ENCODE measurements at places on chromosomes 1 and 21.

DNA sequence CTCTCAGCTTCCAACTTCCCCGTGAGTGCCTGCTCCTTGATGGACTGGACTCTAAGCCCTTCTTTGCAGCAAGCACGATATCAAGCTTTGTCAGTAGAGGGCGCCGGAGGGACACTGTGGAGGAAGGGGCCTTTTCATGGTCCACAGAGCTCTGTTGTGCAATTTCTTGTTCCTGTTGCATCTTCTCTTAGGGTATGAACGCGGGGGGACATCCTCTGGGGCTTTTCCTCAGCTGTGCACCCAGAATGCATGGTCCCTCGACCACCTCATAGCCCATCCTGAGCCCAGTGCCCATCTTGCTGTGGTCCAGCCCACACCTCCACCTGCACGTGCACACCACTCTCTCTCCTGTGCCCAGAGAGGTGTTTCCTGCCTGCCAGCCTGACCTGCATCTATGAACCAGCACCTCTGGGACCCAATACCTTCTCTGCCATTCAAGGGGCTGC lies 556.8 kb downstream of the PTPRU start:
- DNase-seq: peak; percentile 66

- no peak for DNase-seq
Measured at GRCh38 chr21:40331172-40331571, 463.9 kb downstream of the PCP4 start.

GRCh38 chr1:202951437-202951836 lies 6.7 kb downstream of the ADIPOR1 start:
- DNase-seq: no peak

- DNase-seq: no peak
Measured at GRCh38 chr21:23930565-23930964, 1676.7 kb downstream of the MRPL39 start.

- DNase-seq: no peak
Measured at GRCh38 chr1:219676012-219676765, 63.3 kb upstream of the ZC3H11B start.

- no peak for DNase-seq
Measured at GRCh38 chr1:233166896-233167295, 128.6 kb downstream of the PCNX2 start.

DNA sequence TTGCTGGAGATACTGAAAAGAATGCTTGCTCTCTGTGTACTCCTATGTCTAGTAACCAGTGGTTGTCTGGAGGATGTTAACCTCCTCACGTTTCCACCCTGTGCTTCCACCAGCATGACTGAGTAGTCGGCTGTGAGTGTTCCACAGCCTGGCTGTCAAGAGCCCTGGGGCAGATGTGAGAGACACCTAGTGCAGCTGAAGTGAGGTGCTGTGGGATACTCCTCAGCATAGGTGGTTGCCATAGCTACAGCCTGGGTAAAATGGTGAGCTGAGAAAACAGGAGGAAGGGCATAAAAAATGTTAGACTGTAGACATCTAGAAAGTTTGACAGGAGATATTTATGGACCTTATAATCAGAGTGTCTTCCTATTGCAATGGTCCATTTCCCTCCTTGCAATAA lies 15.8 kb downstream of the IVL start:
- DNase-seq: no peak

- no peak for DNase-seq
Measured at GRCh38 chr1:203048555-203049051, 22.3 kb downstream of the PPFIA4 start.

GRCh38 chr1:31531177-31531999 lies 44.9 kb upstream of the TINAGL1 start:
- DNase-seq: peak; percentile 38

DNA sequence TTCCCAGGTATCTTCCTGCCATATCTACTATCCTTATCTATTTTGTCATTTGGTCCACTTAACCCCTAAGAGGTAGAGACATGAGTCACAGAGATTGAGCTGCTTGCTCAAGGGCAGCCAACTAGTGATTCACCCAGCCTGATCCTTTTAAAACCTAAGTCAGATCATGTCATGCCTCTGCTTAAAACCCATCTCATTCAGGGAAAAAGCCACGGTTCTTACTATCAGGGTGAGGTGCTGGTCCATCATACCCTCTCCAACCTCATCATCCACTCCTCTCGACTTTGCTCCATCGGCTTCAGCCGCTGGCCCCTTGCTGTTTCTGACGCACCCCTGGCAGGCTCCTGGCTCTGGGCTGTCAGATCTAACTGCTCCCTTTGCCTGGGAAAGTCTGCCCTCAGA lies 14.4 kb upstream of the PPP1R15B start:
- peak; percentile 74 for DNase-seq

- DNase-seq: no peak
Measured at GRCh38 chr1:235024711-235025421, 103.8 kb downstream of the TOMM20 start.

DNA sequence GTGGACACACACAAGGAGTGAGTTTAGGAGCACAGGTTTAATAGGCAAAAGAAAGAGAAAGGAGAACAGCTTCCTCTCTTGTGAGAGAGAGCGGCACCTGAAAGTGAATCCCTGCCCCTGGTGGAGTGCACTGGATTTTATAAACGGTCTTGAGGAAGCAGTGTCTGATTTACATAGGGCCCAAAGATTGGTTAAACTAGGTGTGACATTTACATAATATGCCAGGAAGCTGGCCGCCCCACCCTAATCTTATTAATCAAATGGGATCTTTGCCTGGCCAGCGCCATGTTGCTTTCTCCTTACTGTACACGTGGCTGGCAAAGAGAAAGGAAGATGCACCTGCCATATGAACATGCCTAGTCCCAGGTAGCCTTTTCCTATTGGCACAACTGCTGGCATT lies 38.7 kb downstream of the CFH start:
- no peak for DNase-seq

- no peak for DNase-seq
Measured at GRCh38 chr1:202213361-202214088, 19.9 kb downstream of the LGR6 start.

DNA sequence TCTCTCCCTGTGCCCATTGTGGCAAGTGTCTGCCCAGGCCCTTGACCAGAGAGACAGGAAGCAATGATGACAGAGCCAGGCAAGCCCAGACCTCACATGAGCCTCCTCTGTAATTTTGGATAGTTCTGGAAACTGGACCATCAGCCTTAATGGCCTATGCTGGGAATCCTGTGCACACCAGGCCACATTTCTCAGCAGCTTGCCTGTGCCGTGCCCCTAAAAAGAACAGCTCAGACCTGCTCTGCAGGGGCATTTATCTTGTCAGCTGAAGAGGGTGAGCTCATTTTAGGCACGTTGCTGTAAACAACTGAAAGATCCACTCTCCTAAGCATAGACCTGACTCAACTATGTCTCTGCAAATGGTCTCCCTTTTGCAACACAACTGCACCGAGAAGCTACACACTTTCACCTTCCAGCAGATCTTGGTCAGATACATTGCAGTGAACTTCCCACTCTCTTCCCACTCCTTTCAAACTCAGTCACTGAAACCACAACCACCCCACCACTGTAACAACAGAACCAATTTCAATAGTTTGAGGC lies 53.5 kb upstream of the BACH1 start:
- no peak for DNase-seq

- DNase-seq: no peak
Measured at GRCh38 chr1:8377271-8377981, 59.5 kb downstream of the SLC45A1 start.

DNA sequence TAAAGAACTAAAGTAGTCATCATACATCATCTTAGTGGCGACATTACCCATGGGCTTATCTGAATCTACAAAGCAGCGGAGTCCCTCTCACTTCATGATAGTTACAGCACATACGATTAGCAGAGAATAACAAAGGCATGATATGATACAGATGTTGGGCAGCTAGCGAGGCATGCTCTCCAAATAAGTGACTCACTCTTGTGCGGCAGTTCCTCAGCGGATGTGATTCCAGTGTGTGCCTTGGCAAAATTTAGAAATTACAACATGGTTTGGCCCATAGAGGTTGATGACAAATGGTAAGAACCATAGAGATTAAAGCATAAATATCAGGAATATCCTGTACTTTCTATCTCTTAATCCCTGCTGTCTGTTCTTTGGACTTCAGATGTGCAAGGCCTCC lies 48.1 kb upstream of the PAXBP1 start:
- peak; percentile 91 for DNase-seq

GRCh38 chr1:12031039-12031980 lies 12.0 kb downstream of the MIIP start:
- peak; percentile 70 for DNase-seq

GRCh38 chr1:116503546-116504307 lies 67.1 kb downstream of the CD58 start:
- DNase-seq: no peak

GRCh38 chr1:157597959-157598667 lies at the start of gene FCRL4:
Gene FCRL4 (minus strand): TSS chr1:157598085. CDS start chr1:157597944, 141 bp downstream.
- DNase-seq: no peak

DNA sequence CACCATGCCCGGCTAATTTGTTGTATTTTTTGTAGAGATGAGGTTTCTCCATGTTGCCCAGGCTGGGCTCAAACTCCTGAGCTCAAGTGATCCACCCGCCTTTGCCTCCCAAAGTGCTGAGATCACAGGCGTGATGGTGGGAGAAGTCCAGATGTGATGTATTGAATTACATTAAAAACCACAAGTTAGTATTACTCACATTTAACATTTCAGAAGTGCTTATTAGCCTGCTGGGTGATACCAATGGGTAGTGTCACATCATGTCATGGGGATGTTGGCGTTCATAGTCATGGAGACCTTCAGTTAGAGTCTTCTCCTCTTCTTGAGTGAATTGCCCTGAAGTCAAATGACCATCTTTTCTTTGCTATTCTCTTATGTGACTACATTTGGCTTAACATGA lies 63.6 kb upstream of the VAMP3 start:
- no peak for DNase-seq

GRCh38 chr1:207058252-207058651 lies 5.2 kb downstream of the PFKFB2 start:
- DNase-seq: no peak

Measured in AG08395 (cell line).